Aorta (tissue), 5 donors: ENCODE measurements at places on chromosomes 16 and 17. TPM values are rescaled to one million over a fixed set of nuclear protein-coding genes. Genes with fewer than 3 reads are reported as not detected.

Gene GPR179
- not detected for total RNA-seq

Gene AURKB
- 0.81 TPM for total RNA-seq

Gene CACNG3
- total RNA-seq = not detected

Gene GGT6
- total RNA-seq = not detected

- H3K27me3 ChIP-seq = no peaks in the 10 kb centered on the region
- no peak for DNase-seq
- no peaks in the 10 kb centered on the region for H3K36me3 ChIP-seq
These were observed 43.5 kb downstream of the VPS35L start for GRCh38 chr16:19598805-19599510.

DNA sequence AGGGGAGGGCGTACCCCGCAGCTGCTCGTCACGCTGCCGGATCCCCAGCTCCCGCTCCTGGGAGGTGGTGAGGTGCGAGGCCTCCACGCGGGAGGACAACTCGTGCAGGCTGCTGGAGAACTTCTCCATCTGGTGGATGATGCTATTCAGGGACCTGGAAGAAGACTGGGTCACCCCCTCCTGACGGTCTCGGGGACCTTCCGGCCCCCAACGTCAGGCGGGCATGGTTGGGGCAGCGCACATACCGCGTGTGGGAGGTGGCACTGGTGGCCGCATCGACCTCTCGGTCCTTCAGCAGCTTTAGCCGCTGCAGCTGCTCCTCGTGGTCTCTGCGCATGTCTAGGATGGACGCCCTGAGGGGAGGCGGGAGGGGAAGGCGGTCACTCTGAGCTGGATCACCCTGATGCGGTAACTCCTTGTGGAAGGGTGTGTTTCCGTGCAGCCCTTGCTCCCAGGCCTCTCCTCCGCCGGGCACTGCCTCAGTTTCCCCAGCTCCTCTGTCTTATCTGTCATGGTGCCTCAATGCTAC, 13.3 kb upstream of the MRPL38 start:
- H3K27ac ChIP-seq = no peak overlapping the region
- no peaks in the 10 kb centered on the region for H3K36me3 ChIP-seq

- no peaks in the 10 kb centered on the region for H3K36me3 ChIP-seq
- no peak for DNase-seq
- H3K27ac ChIP-seq = no peak overlapping the region
These were observed 23.9 kb upstream of the CDH8 start for GRCh38 chr16:62060089-62060488.

DNA sequence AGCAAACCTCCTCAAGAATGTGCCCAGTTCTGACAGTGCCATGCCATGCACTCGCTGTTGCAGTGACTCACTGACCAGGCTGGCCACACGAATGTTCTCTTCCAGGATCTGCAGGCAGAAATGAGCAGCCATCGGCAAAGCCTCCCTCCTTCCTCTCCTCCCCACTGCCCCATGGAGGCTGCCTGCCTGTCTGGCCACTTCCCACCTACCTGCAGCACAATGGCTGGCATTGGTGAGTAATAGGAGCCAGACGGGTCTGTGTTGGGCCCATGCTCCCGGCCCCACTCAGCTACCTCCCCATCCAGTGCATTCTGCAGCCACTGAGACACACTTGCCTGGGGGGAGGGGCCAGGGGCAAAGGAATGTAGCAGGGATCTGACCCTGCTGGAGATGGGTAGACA, 2.8 kb upstream of the MATCAP1 start:
- DNase-seq = no peak
- H3K4me1 ChIP-seq = no peaks in the 10 kb centered on the region
- H3K4me3 ChIP-seq = no peak overlapping the region
- H3K27ac ChIP-seq = no peak overlapping the region
- H3K27me3 ChIP-seq = no peaks in the 10 kb centered on the region

DNA sequence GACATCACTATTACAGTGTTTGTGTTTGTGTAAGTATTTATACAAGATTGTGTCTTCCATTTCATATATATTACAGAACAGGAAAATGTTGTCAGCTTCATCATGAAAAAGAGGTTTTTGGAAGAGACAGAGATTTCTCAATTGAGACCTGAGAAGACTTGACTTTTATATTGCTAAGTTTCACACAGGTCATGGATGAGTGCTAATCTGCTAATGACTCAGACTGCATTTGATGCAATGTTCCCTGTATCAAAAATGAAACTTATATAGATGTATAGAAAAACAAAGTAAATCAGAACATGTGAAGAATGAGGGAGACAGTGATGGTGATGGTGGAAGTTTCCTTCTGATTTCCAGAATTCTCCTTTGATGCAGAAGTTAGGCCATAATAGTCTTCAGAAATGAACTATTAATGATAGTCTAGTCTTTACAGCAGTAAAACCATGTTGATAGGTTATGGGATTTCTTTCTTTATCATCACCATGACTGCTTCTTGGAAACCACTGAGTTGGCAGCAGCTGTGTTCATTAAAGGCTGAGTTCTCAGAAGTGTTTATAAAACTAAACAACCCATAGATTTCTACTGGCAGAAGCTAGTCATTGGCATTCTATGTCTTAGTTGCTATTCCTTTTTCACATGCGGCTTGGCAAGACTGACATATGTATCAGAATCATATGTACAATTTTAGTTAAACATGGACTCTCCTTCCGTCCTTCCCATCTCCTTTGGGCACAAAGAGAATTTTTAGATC, 56.1 kb downstream of the PCTP start:
- no peaks in the 10 kb centered on the region for H3K36me3 ChIP-seq
- H3K4me1 ChIP-seq = no peaks in the 10 kb centered on the region
- DNase-seq = no peak
- no peak overlapping the region for H3K27ac ChIP-seq
- no peak overlapping the region for H3K4me3 ChIP-seq

- H3K4me1 ChIP-seq = no peaks in the 10 kb centered on the region
- H3K27me3 ChIP-seq = no peaks in the 10 kb centered on the region
- H3K36me3 ChIP-seq = no peaks in the 10 kb centered on the region
These were observed 391.7 kb downstream of the XYLT1 start for GRCh38 chr16:17078931-17079631.

DNA sequence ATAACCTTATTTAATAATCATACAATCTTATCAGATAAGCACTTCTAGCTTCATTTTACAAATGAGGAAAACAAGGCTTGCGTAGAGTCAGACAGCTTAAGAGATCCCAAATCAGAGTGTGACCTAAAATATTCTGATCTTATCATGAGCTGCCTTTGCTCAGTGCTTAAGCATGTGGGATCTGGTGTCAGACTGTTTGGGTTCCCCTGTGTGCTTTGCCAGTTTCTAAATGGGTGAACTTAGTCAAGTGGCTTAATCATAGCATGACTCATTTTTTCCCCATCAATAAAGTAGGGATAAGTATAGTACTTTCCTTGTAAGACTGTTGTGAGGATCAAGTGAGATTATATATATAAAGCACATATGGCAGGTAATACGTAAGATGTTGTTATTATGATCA, 612.6 kb upstream of the C16orf82 start:
- DNase-seq = no peak
- H3K4me3 ChIP-seq = no peak overlapping the region
- no peaks in the 10 kb centered on the region for H3K4me1 ChIP-seq
- no peak overlapping the region for H3K27ac ChIP-seq
- no peaks in the 10 kb centered on the region for H3K36me3 ChIP-seq

DNA sequence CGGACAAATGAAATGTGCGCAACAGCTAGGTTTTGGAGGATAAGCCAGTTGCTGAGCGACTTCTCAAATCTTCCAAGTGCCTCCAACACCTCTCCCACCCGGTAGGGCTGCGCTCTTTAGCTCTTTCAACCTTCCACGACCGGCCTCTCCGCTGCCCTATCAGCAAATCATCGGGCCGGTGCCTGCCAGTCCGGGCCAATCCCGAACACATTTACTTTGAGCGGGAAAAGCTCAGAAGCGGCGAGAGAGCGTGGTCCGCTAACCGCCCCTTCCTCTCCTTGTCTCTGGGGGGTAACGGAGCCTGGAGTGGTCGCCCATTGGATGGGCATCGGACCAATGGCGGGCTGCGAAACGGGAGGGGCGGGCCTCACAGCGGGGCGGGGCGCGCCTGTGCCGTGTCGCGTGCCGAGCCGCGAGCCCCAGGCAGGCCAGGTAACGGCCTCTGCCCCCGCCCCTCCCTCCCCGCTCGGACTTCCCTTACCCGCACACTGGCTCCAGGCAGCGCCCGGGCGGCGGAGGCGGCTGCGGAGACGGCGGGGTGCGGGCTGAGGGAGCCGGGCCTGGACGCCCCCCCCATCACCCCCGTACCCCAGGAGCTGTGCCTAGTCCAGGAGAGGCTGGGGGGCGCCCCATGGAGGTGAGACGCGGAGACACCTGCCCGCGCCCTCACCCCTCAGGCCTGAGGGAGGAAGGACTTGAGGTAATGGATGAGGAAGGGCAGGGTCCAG, at the start of gene MEIOC:
Gene MEIOC (plus strand): TSS at position 486 of the 728 bp plus-strand sequence. CDS start 146 bp downstream, at position 632.
- no peaks in the 10 kb centered on the region for H3K4me1 ChIP-seq
- H3K4me3 ChIP-seq = no peak within 1 kb of the TSS
- no peaks in the 10 kb centered on the region for H3K36me3 ChIP-seq
- no peak within 1 kb of the TSS for H3K27ac ChIP-seq
- DNase-seq = no peak

GRCh38 chr17:38628441-38628840, 22.7 kb upstream of the SRCIN1 start:
- no peaks in the 10 kb centered on the region for H3K4me1 ChIP-seq
- H3K27me3 ChIP-seq = no peaks in the 10 kb centered on the region
- H3K4me3 ChIP-seq = no peak overlapping the region
- peak; percentile 68 for DNase-seq
